ENCODE measurements at places on chromosomes 6 and 20.

DNA sequence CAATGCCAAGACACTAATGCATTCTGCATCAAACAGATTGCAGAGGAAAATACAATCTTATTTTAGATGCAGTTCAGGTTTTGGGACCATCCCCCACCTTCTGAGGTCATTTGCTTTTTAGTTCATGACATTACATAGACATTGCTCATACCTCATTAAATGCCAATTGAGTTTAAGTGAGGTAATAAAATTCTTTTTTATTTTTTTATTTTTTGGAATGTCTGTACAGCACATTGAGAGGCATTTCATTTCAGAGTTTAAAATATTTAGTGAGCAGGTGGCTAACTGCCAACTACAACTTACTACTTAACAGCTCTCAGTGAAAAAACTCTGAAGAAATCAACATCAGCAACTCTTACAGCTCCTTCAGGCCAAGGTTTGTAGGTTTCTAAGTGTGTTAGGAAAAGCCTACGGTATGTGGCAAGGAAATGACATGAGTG is 482.2 kb upstream of the RNF217 start:
- no peak for DNase-seq

DNA sequence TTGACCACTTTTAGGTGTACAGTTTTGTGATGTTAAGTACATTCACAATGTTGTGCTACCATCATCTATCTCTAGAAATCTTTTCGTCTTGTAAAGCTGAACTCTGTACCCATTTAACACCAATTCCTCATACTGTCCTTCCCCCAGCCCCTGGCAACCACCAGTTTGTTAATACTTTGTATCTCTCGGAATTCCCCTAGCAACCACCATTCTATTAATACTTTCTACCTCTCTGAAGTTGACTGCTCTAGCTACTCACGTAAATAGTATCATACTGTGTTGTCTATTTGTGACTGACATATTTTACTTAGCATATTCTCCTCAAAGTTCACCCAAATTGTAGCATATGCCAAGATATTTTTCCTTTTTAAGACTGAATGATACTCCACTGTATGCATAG is 82.3 kb upstream of the CLDN20 start:
- no peak for DNase-seq

DNA sequence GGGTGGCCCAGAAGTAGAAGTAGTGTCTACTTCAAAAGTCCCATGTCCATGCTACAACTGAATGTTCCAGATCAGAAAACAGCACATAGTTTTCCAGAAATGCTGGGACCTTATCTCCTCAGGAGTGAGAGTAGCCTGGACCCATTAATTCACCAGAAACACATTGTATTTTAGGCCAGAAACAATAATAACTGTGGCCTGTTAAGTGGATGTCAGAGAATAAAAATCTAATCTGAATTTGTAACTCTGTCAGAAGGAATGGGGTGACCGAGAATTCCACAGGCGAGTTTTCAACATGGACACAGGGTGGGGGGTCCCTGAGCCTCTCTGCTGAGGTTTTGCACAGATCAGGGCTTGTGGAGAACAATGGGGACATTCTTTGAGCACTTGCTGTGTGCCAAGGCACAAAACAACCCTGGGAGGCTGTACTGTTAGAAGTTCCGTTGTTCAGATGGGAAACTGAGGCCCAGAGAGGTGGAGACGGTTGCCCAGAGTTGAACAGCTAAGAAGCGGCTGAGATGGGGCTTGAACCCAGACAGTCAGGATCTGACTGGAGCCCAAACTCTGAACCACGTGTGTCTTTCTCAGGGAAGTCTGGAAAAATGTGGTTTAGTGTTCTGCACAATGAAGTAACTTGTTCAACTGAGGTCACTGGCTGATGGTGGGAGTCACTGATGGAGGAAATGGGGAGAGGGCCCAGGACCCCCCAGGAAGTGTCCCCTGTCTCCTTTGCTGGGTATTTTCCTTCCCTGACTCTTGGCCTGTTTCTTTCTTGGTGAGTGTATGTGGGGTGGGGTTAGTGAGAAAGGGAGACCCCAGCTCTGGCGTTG is 44.2 kb downstream of the SNAI1 start:
- no peak for DNase-seq

DNA sequence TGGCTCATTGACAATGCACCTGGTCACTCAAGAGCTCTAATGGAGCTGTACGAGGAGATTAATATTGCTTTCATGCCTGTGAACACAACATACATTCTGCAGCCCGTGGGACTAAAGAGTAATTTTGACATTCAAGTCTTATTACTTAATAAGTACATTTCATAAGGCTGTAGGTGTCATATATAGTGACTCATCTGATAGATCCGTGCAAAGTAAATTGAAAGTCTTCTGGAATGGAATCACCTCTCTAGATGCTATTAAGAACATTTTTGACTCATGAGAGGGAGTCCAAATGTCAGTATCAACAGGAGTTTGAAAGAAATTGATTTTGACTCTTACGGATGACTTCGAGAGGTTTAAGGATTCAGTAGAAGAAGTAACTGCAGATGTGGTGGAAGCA is 267.9 kb downstream of the CLVS2 start:
- DNase-seq: no peak

- DNase-seq: no peak
These were observed 75.1 kb upstream of the PTPRK start for GRCh38 chr6:128595544-128595943.

DNA sequence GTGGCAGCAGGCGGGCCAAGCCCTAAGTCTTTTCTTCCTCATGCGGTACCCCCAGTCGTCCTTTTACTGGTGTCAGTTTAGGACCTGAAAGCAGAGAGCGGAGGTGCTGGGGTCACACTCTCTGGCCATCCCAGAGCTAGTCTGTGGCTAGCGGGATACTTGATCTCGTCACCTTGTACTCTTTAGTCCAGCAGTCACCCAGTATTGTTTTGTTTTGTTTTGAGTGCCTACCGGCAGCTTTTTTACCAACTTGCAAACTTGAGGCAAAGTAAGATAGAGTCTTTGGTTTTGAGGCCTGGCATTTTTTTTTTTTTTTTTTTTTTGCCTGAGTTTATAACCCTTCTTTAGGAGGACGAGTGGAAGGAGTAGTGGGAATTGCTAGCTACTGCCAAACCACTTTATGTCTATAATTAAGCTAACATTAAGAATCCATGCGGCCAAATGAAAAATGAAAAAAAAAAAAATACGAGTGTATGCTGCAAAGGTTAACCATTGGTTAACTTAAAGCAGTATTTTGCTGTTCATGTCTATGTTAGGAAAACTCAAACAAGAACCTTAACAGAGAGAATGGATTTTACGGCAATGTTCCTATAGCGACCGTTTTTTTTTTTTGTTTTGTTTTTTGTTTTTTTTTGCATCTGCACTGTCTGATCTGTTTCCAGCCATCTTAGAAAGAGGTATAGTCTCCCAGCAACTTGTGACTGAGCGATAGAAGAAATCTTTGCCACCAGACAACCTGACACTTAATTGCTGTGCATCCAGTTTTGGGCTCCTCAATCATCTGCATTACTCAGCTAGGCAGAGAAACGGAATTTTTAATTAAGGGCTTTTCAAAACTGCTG is 56.9 kb downstream of the FAM217A start:
- DNase-seq: no peak

DNA sequence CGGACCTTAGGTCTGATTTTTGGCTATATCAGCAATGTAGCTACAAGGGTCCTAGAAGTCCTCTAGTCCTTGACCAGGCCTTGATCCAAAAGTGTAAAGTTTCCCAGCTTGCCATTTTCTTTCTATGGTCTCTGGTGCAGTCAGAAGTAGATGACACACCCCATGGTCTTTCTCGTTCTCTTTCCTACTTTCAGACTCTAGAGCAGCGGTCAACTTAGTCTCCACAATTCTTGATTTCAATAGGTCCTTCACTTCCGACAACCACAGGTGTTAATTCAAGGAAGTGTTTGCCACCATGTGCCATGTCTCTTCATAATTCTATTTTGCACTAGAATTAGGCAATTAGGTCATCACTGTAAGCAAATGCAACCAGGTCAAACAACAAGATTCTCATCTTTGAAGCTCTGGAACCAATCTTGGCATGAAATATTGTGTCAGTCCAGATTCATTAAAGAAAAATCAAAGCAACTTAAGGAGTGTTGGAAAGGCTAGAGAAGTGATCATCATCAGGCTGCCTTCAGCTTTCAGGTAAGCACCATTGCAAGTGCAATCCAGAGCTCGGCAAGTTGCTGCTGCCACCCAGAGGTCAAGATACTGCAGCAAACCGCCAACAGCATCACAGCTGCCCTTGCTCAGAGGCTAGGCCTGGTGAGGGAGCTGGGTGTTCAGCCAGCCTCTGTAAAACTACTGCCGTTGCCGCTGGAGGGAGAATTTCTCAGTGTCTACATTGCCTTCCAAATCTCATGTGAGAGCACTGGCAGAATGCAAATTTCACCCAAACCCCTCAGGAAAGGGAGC is 5.6 kb upstream of the SYNE1 start:
- no peak for DNase-seq

GRCh38 chr20:18263723-18264122 is 24.6 kb upstream of the ZNF133 start:
- DNase-seq: no peak

- DNase-seq: no peak
These were observed 172.0 kb downstream of the COL9A1 start for GRCh38 chr6:70130865-70131264.

- no peak for DNase-seq
These were observed 7.4 kb downstream of the PDE7B start for GRCh38 chr6:135858931-135859330.

DNA sequence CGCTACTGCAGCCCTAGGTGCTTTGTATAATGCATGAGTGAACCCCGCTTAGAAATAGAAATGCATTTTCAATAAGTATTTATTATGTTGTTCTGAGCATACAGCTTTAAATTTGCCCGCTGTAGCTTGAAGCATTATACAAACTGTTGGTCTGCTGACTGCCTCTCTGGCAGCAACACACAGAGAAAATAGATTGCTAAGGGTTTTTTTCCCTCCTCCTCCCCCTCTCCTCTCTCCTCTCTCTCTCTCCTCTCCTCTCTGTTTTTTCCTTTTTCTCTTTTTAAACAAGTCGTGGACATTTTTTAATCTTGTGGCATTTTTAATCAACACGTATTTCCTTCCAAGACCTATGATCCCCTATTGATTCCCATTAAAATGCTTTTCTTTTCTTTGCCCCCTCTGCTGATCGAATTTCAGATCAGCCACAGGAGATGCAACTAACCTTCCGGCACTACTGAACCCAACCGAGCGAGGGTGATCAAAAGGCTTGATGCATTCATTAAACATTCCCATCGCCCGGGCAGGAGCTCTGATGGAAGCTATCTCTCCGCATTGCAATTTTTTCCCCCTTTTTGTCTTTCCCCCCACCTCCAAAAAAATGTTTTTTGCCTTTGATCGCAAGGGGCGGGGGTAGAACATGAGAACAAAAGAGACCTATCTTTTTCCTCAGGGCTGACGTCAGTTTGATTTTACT is 90.7 kb upstream of the ARID1B start:
- DNase-seq: no peak

DNA sequence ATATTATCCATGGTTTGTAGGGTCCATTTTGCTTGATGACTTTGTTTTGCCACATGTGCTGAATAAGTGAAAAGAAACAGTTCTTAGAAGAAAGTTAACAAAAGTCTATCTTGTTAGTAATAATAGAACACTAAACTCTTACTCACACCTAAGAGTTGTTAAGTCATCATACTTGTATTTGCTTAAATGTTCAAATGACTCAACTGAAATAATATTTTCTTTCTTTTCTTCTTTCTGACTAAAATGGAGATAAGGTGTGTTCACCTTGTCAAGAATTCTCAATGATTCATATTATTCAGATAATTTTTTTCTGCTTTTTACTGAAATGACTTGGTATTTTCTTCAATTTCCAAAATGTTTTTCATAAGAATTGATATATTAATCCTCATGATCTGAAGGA is 327.2 kb downstream of the HTR1B start:
- no peak for DNase-seq

DNA sequence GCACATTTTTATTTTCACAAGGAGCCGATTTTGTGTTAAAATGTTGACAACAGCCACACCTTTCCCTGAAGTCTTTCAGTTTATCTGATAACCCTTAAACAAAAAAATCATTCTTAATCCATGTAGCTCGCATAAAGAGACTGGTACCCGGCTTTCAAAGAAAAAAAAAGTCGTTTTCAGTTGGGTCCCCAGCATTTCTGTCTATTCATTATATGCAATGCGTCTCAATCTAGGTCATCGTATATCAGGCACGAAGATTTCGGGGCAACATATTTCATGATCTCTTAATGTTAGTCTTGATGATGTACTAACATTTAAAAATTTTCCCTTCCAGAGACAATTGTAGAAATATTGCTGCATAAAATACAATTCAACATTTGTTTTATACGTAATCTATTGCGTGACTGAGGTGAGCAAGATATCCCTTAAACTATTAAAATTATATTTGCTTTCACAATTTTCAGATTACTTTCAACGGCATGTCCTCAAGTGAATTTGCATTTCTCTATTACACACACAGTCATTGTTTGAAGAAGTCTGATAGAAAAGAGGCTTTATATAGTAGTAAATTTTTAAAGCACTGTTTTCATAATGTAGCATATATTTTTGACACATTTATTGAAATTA is 2.9 kb upstream of the TUBB2B start:
- no peak for DNase-seq

- no peak for DNase-seq
These were observed 52.6 kb upstream of the PTPRK start for GRCh38 chr6:128573036-128573435.

DNA sequence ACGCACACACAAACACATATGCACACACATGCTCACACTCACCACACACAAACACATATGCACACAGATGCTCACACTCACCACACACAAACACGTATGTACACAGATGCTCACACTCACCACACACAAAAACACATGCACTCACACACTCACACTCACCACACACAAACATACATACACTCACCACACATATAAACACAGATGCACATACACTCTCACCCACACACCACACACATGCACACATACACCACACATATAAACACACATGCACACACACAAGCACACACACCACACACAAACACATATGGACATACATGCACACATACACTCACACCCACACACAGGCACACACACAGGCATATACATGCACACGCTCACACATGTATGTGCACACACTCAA is 112.3 kb downstream of the ERMARD start:
- DNase-seq: no peak

GRCh38 chr6:149154261-149154821 is 163.2 kb upstream of the TAB2 start:
- DNase-seq: no peak
